ENCODE measurements at places on chromosomes 1 and 21. TPM values are rescaled to one million over a fixed set of nuclear protein-coding genes. Genes with fewer than 3 reads are reported as not detected.

Gene NRIP1
- total RNA-seq: 35.6 TPM

Gene LINGO4
- not detected for total RNA-seq

Gene CCDC30
- total RNA-seq: 0.26 TPM

Gene REN
- not detected for total RNA-seq

Gene PAQR6
- total RNA-seq: 0.38 TPM

Gene PLPP3
- total RNA-seq: 59.7 TPM

Gene SERPINC1
- total RNA-seq: not detected

Gene S1PR1
- total RNA-seq: 254 TPM
